AG04450 (cell line): ENCODE measurements at places on chromosomes 7 and 10. TPM values are rescaled to one million over a fixed set of nuclear protein-coding genes. Genes with fewer than 3 reads are reported as not detected.

HYAL4 gene
- polyA plus RNA-seq = not detected in 2 replicates

LAMTOR4 gene
- polyA plus RNA-seq = 122 and 160 TPM in 2 replicates

ARPC1B gene
- polyA plus RNA-seq = 190 and 245 TPM in 2 replicates

MGAM2 gene
- polyA plus RNA-seq = not detected in 2 replicates

ETV1 gene
- 14.9 and 16.9 TPM in 2 replicates for polyA plus RNA-seq

PTF1A gene
- not detected in 2 replicates for polyA plus RNA-seq

CRCP gene
- 26.0 and 28.5 TPM in 2 replicates for polyA plus RNA-seq
